Activated T-helper 1 cell treated with anti-CD3 and anti-CD28 coated beads, Interleukin-2, amount 50 U/mL, for 16 hours (primary cell): ENCODE measurements at places on chromosomes 16 and 17.

GRCh38 chr16:19898924-19899604, 14.4 kb upstream of the GPRC5B start:
- DNase-seq = no peak

DNA sequence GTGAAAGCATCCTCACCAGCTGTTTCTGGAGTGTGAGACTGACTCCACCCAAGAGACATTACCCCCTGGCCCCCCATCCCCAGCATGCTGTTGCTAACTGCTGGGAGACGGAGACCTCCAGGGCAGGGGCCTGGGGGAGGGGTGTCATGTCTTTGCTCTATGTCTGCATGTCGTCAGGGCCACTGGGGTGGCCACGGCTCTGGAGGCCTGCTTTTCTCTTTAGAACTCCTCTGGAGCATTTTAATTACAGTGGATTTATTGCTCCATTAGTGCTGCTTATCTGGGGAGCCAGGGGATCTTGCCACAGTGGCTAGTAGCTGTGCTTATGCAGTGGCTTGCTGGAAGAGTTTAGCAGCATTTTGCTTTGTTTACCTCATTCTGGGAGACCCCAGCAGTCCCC, 32.3 kb downstream of the CLEC16A start:
- DNase-seq = no peak

DNA sequence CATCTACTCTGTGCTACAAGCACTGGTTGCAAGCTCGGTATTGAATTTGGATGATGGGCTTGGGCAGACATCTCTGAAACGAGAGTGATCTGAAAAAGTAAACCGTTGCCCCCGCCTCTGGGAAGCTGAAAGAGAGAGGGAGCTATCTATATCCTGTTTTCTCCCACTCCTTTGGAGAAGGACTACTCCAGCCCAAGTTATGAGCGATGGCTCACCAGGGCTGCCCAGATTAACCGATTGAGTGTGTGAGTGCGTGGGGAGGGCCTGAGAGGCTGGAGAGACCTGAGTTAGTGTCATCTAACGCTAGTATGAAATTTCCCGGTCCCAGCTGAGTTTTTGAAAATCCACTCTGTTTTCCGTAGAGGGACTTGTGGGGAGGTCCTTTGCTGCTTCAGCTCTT, 11.5 kb downstream of the MGAT5B start:
- no peak for DNase-seq

GRCh38 chr16:88356727-88357199, 26.0 kb upstream of the ZNF469 start:
- no peak for DNase-seq

- no peak for DNase-seq
These were observed 1.7 kb upstream of the MAZ start for GRCh38 chr16:29804455-29805231.

DNA sequence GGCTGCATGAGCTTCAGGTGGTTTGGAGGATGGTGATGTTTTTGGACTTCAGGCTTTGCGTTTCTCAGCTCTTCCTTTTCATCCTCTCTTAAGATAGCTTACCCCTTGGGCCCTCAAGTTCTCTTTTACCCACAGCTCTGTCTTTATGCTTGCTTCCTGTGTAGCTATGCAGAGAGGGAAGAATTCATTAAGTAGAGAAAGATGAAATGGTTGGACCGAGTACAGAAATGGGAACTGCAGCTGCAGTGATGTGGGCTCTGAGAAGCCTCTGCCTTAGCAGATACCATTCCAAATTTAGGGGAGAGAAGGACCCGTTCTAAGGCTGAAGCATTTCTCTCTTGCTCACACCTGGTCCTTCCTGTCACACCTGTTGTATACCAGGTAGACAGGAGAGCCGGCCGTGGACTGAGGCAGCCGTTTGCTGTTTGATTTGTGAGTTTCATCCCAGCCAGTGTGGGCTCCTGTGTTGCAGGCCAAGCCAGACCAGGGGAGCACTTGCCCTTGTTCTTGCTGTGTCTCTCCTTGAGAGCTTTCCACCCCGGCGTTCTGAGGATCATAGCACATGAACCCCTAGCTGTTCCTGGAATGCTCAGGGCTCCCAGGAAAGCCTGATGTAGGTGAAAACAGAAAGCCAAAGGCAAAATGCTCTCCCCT, 392.7 kb downstream of the CPPED1 start:
- DNase-seq = no peak

GRCh38 chr16:15427648-15428239, 6.6 kb upstream of the BMERB1 start:
- peak; percentile 27 for DNase-seq

- DNase-seq = no peak
These were observed 167.1 kb upstream of the ZFHX3 start for GRCh38 chr16:73214825-73215677.

GRCh38 chr16:48217708-48218107, 26.4 kb upstream of the LONP2 start:
- no peak for DNase-seq

- no peak for DNase-seq
These were observed 27.3 kb upstream of the UBE2G1 start for GRCh38 chr17:4393806-4394205.

- no peak for DNase-seq
These were observed 66.0 kb downstream of the CDK12 start for GRCh38 chr17:39527220-39527813.

GRCh38 chr17:64920419-64921172, 1.3 kb upstream of the LRRC37A3 start:
- DNase-seq = no peak

DNA sequence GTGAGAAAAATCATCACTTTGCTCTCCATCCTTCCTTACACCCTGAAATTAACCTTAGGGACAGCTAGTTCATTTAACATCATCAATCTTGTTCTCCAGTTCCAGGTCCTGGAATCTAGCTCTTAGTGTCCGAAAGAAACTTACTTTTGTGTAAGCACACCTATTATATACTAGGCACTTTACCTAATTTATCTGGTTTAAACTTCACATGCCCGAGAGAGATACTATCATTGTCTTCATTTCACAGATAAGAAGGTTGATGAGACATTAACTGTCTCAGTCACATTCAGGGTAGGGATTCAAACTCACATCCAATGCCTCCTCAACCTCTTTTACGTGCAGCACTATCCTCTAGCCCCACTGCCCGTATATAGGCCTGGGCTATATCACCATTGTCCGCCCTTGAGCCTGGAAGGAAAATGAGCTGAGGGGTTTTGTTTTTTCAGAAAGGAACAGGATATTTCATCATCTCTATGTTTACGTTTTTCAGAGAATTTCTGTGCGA, 501 bp upstream of the AP2B1 start:
- DNase-seq = no peak

GRCh38 chr17:81672504-81672903, 6.0 kb downstream of the CCDC137 start:
- no peak for DNase-seq

- no peak for DNase-seq
These were observed 9.8 kb upstream of the IL17C start for GRCh38 chr16:88628512-88628974.

DNA sequence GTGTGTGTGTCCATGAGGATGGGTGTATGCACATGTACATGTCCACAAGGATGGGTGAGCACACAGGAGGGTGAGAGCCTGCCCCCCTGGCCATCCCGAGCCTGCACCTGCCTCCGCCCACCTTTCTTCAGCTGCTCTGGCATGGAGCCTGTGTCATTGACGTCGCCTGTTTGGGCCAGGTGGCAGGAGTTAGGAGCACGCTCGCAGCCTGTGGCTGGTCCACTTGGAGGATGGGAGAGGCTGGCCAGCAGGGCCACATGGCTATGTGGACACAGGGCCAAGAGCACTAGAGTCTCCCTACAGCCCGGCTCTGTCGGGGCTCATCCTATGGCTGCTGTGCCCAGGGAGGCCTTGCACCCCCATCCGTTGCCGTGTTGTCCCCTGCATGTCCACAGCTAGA, 21.4 kb downstream of the BAHCC1 start:
- DNase-seq = no peak
